ENCODE measurements at places on chromosomes 2 and 18.

GRCh38 chr2:409523-409922, 121.6 kb upstream of the ALKAL2 start:
- DNase-seq, result no peak

DNA sequence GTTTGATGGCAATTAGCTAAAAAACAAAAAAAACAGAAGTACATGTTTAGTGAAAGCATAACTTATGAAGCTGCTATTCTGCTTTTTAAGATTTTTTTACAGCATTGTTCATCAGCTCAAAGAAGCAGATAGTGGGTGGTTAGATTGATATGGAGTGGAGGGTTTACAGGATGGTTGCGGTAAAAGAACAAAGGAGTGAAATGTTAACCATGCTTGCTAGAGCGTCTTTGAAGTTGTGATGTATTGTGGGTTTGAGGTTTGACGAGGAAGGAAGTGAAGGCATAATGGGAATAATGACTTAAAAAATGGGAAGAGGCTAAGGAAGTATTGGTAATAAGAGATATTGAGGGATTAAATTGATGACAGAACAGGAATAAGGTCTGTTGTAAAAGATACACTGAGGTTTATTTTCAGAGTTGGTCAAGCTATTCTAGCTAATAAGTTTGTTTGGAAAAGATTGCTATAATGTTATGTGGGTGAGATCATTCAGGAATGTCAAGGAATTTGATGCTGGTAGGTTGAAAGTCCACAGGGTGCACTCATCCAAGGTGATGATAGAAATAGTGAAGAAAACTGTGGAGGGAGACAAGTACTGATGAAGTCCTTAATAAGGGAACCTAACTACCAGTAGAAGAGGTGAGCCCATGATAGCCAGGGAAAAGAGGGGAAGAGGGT, 14.6 kb downstream of the SPOPL start:
- DNase-seq, result no peak

DNA sequence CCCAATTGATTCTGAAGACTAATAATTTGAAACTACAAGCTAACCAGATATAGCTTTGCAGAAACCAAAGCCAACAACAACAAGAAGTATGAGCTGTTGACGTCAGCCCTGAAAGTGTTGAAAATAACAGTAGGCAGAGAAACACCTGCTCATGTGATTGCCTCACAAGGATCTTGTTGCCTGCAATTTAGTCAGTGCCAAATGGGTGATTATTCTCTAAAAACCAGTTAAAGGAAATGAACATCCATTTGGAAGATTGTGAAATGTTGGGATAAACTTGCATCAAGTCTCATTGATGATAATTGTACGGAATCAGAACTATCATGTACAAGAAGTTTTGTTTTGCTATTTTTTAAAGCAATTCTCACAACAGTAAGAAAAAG, 2.8 kb downstream of the CYTIP start:
- peak; percentile 26 for DNase-seq

DNA sequence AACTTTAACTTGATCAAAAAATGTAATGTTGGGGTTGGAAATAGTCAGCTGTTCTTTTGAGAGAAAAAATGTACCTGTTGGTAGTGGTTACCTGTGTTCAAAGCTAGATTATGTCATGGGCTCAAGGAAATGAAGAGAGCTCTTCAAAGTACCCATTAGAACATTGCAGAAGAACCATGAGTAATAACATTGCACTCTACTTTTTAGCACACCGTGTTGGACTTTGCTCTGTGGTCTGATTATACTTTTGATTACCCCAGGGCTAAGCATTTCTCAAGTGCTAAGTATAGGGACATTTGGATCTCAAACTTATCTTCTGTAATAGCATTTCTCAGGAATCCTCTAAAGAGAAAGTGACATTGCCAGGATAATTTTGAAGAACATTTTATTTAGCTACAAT, 1122.8 kb upstream of the CELF4 start:
- DNase-seq, result no peak

DNA sequence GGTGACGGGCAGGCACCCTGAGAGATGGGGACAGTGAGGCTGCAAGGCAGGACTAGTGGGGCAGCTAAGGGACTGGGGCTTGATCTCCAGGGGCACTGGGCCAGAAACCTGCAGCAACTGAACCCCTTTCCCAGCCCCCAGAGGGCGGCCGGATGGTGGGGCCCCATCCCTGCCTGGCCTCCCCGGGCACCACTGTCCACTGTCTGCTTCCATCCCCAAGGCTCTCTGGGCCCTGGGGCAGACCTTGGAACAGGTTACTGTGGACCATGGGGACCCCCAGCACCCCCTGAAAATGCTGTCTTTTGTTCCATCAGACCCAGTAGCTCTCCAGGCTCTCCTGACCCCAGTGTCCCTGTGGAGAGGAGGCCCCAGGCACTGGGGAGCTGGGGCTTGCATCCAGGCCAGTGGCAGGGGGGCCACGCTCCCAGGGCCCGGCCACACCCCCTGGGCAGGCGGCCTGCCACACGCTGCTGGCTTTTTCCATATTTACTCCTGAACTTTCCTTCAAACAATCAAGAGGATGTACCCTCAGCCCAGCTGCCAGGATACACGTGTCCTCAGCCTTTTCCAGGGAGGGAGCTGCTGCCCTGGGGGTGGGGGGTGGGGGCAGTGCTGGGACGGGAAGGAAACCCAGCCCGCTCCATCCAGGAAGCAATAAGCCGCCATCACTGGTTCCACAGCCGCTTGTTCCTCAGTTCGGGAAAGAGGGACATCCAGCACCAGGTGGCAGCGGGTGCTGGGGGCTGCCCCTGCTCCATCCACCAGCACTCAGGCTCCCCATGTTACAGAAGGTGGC, 102.3 kb upstream of the ODC1 start:
- DNase-seq, result no peak

- DNase-seq, result no peak
These were observed 95.1 kb downstream of the B3GNT2 start for GRCh38 chr2:62291052-62291451.

GRCh38 chr2:145043399-145043834, 523.5 kb upstream of the ZEB2 start:
- no peak for DNase-seq

DNA sequence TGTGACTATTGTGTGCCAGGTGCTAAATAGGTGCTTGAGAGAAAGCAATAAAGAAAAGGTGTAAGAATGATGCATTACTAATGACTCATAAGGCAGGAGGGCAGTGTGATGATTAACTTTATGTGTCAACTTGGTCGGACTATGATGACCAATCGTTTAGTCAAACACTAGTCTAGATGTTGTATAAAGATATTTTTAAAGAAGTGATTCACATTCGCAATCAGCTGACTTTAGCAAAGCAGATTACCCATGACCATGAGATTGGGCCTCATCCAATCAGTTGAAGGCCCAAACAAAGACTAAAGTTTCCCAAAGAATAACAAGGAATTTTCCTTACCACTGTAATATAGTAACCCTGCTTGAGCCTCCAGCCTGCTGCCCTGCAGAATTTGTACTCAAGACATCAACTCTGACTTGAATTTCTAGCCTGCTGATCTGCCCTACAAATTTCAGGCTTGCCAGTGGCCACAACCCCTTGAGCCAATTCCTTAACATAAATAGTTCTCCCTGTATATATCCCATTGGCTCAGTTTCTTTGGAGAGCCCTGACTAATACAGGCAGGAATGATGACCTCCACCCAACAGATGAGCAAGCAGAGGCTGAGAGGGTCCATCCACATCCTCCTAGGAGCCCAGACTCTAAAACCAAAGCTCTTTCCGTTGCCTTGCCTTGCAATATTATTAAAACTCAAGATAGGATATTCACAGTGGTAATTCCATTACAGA, 132.6 kb downstream of the ACTR3 start:
- DNase-seq, result no peak

GRCh38 chr2:130372055-130372832, 16.4 kb downstream of the PTPN18 start:
- DNase-seq, result peak; percentile 90

- no peak for DNase-seq
These were observed 113.6 kb downstream of the RNF144A start for GRCh38 chr2:7030810-7031209.

DNA sequence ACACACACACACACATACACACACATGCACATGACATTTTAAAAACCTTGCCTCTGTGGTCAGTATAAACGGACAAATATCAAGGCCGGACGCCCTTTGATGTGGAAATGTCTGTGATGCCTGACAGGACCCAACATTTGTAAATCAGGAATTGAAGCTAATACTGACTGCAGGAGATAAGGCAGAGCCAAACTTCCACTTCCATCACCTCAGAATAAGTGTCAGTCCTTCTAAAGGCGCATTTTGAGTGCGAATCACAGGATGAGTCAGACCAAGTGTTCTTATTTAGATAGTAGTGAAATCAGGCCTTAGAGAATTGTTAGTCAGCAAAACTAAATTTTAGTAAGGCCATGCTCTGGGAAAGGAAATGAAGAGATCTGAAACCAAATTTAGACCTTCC, 211.7 kb upstream of the LRATD1 start:
- DNase-seq, result no peak

GRCh38 chr2:99662761-99663341, 173.0 kb upstream of the REV1 start:
- no peak for DNase-seq
